ENCODE measurements at places on chromosomes 7 and 10. TPM values are rescaled to one million over a fixed set of nuclear protein-coding genes. Genes with fewer than 3 reads are reported as not detected.

The CCDC126 gene
- 10.6 TPM for total RNA-seq

The UNCX gene
- not detected for total RNA-seq

The BLOC1S2 gene
- 49.4 TPM for total RNA-seq

The PTN gene
- 61.7 TPM for total RNA-seq

The SERPINE1 gene
- 1,441 TPM for total RNA-seq

The TMEM229A gene
- not detected for total RNA-seq
